ENCODE measurements at places on chromosomes 5 and 9. TPM values are rescaled to one million over a fixed set of nuclear protein-coding genes. Genes with fewer than 3 reads are reported as not detected.

DNA sequence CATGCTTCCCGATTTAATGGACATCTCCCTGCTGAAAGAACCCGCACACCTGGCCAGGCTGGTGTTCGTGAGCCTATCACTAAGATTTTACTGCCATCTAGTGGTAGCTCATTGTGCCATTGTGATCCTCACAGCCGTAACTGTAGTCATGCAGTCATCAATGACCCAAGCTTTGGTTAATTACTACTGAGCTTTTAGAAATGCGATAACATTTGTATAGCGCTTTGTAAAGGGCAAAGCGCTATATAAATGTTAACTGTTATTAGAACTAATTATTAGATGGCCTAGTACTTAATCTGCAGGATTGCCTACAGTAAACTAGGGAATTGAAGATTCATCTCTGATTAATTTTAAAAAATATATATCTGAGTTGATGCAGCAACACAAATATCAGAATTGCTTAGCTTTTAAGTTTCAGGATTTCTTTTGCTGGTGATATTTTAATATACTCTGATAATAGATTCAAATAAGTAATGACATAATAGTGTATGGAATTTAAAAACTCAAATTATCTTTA lies 90.2 kb downstream of the HACD4 start:
- peak; percentile 85 for DNase-seq

- DNase-seq, result no peak
Observed at GRCh38 chr5:168807287-168807686, 228.1 kb upstream of the PANK3 start.

- peak; percentile 61 for DNase-seq
Observed at GRCh38 chr9:130232899-130233586, 32.5 kb upstream of the HMCN2 start.

The HOMER1 gene
- total RNA-seq, result 27.7 TPM

The TBC1D13 gene
- 4.8 TPM for total RNA-seq

- no peak for DNase-seq
Observed at GRCh38 chr9:37033682-37034304, at the start of gene PAX5. TSS of gene PAX5 (minus strand) at chr9:37034268. CDS start at chr9:37034031, 237 bp downstream.

The SMIM33 gene
- not detected for total RNA-seq

DNA sequence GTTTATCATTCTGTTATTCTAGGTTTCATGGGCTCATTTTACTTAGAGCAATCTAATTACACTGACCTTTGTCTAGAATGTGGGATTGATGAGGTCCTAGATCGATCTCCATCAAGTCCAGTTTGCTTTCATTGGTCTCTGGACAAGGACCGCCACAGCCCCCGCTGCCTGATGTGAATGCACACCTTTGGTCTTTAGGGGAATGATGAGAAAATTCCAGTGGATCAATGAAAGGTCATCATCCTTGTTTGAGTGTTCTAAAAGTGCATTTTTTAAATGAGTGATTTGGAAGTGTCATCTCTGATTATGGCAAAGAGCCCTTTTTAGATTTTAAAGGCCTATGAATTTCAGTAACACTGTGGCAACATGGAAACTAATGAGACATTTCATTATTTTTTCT lies 2.2 kb upstream of the ANKH start:
- no peak for DNase-seq

DNA sequence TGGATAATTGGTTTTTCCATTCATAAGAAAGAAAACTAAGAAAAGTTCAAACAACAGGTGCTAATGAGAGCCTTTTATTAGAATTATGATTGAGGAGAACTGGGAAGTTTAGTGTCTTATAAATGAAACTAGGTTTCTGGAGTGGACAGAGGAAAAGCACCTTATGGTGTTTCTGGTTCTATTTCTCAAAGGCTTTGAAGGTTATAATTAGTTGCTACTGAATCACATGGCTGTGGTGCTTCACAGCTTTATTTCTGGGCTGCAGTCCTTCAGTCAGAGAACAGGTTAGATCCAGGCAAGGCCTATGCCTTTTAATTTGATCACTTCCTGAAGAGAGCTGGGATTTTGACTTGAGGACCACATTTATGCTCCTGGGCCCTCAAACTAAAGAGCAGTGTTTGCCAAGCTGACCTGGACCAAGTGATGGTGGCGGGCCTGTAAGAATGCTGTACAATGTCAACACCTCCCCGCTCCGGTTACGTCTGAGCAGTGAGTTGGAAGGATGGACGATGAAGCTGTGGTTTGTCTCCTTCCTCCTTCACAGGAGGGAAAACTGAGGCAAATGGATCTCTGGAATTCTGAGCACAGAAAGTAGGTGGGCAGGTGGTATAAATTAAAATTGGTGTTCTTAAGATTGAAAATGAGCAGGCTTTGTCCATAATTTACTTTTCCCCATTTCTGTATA lies 56.0 kb downstream of the ZNF462 start:
- DNase-seq, result peak; percentile 36

- no peak for DNase-seq
Observed at GRCh38 chr5:1356873-1357787, 12.2 kb upstream of the CLPTM1L start.

GRCh38 chr5:64339769-64340168 lies 166.0 kb upstream of the RGS7BP start:
- DNase-seq, result no peak

DNA sequence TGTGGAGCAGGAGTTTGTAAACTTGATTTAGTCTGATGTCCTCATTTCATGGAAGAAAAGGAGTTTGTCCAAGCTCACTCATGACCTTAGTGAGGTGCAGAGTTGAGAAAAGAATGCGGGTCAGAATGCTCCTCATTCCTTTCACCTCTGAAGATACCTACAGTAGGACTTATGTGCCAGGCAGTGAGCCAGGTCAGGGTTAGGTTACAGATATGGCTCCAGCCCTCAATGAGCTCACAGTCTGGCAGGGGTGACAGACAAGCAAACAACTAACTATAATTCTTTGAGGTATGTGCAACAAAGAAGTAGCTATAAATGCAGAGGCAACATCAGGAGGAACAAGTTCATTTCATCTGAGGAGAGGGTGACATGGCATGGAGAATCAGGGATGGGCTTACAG lies 102.5 kb downstream of the SPATA31D1 start:
- no peak for DNase-seq

GRCh38 chr5:96537386-96537785 lies 104.3 kb upstream of the PCSK1 start:
- no peak for DNase-seq

GRCh38 chr5:95130941-95131340 lies 154.0 kb downstream of the MCTP1 start:
- DNase-seq, result no peak

DNA sequence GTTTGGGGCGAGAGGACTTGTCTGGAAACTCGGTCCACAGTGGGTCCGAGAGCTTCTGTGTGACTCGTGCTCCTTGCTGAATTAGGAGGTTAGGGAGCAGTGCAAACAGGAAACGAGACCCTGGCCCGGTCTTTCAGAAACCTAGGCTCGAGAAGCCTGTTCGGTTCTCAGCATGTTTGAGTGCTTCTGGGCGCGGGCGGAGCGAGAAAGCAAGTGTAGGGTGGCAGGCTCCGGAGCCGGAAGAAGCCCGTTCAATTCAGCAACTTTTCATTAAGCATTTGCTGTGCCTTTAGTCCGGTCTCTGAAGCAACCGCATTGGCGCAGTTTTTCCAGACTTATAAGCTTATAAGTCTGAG lies 547 bp downstream of the CLTA start:
- DNase-seq, result peak; percentile 26

The CATSPER3 gene
- total RNA-seq, result not detected

GRCh38 chr9:116450378-116451139 lies 236.5 kb upstream of the TRIM32 start:
- no peak for DNase-seq

The DNM1 gene
- total RNA-seq, result 6.1 TPM

The ADAMTS13 gene
- total RNA-seq, result 1.4 TPM

- no peak for DNase-seq
Observed at GRCh38 chr5:138385660-138386059, 33.2 kb downstream of the KDM3B start.

DNA sequence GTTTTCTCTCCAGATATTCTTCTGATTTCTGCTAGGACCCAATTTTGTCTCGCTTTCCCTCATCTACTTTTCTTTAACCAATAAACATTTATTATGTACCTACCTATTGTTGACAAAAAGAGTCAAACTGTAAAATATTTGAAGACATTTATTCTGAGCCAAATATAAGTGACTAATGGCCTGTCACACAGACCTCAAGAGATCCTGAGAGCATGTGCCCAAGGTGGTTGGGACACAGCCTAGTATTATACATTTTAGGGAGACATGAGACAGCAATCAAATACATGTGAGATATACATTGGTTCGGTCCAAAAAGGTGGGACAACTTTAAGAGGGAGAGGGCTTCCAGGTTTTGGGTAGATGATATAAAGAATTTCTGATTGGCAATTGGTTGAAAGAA lies 191.8 kb downstream of the NXNL2 start:
- no peak for DNase-seq

The BRINP1 gene
- not detected for total RNA-seq

The EGFLAM gene
- total RNA-seq, result not detected

The FAM200C gene
- total RNA-seq, result 4.9 TPM

DNA sequence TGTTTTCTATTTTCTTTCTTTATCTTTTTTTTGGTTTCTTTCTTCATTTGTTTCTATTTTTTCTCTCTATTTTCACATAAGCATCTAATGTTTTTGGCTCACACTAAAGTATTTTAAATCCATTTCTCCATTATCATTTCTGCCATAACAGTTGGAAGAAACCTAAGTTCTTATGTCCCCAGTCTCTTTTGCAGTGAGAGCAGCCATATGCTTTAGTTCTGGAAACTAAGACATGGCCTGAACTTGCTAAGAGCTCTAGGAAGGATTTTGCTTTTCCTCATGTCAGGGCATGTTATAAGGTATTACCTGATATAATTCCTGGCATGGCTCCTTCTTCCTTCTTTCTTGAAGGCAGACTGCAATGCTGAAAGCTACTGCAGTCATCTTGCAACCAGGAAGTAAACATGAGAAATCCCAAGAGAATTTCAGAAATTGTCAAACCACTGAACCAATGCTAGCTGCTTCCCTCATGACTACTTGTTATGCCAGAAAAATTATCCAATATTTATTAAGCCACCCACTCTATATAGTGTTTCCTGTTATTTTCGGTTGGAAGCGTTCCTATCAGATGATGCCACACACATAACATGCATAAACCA lies 171.1 kb downstream of the TAF11L14 start:
- no peak for DNase-seq

- peak; percentile 12 for DNase-seq
Observed at GRCh38 chr9:124810663-124811355, 33.9 kb downstream of the OLFML2A start.

DNA sequence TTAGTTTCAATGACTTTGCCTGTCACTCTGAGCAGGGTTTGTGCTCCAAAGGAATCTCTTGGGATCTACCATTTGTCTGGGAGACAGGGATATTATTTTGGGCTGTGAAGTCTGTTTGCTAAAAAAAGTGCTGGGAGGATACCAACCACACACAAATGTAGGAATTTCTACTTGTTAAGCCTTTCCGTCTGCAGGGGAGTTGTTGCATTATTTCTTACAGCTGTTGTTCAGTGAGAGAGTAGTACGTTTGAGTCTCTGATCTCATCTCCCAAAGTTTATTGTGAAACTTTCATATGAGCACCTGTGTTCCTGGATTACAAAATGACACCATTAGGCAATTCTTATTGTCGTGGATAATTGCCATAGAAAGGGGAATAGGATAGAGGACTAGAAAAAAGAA lies 78.3 kb upstream of the SEMA6A start:
- no peak for DNase-seq

DNA sequence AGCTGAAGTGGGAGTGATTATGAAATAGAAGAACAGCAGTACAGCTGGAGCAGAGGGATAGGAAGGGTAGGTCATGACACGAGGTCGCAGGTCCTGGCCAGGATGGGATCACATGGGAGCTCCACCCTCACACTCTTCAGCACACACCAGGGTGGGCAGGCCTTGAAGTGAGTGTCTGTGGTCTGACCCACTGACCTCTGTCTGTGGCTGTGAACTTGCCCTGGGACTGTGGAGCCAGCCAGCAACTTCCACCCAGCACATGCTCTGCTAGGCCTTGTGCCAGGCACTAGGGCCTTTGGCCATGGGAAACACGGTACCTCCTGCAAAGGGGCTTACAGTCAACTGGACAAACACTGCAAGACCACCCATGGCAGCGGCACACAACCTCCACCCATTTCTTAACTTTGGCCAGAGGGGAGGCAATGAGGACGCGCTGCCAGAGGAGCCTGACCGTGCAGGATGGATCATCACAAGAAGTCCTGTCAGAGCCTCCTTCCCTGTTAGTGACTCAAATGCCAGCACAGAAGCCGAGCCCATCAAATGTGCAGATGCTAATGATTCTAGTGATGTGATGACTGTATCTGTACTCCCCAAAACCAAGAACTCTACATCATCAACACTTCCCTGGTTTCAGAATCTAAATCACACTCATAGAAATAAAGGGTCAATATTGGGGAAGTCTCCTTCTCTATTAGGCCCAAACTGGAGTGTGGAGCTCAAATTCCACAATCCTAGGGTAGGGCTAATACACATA lies 113.6 kb downstream of the DPYSL3 start:
- no peak for DNase-seq

DNA sequence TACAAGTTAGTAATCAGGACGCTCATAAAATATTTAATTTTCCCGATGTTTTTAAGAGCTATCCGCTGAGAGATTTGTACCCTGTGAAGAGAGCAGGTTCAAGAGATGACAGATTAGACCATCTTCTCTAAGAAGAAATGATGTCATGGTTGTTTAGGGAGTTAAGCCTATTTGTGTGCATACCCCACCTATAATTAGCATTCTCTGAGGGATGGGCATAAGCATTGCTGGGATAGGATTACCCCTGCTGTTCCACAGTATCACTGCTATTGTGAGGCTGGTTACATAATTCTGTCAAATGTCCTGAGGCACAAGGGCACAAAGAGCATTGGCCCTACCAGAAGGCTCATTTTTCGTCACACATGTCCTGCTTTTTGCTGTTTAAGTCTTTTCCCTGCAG lies 687.0 kb downstream of the CETN3 start:
- DNase-seq, result no peak

The HRCT1 gene
- not detected for total RNA-seq

- peak; percentile 23 for DNase-seq
Observed at GRCh38 chr9:28808042-28808441, 1234.8 kb upstream of the C9orf72 start.

- DNase-seq, result no peak
Observed at GRCh38 chr9:38029915-38030638, 39.0 kb downstream of the SHB start.

GRCh38 chr5:93569300-93570160 lies 11.5 kb downstream of the NR2F1-AS1 start:
- DNase-seq, result no peak

GRCh38 chr9:32742296-32742695 lies 41.0 kb upstream of the TMEM215 start:
- DNase-seq, result no peak

The ZFP37 gene
- total RNA-seq, result 5.4 TPM

DNA sequence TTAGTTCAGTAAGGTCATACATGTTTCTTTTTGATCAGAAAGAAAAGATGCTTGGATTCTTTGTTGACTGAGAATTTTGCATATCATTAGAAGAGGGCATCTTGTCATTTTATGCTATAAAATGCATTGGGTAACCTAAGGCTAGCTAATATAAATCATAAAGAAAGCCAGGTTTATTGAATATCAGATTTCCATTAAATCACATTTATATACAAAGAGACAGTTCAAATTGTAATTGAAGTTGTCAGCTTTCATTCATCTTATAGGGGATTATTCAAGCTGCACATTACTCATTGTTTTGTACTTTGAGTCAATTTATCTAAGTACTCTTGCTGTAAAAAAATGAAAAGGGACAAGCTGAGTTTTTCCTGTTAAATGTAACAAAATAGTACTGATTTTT lies 259.1 kb upstream of the CDH12 start:
- no peak for DNase-seq

Data from G401 (cell line).